ENCODE measurements at places on chromosomes 13 and 19.

DNA sequence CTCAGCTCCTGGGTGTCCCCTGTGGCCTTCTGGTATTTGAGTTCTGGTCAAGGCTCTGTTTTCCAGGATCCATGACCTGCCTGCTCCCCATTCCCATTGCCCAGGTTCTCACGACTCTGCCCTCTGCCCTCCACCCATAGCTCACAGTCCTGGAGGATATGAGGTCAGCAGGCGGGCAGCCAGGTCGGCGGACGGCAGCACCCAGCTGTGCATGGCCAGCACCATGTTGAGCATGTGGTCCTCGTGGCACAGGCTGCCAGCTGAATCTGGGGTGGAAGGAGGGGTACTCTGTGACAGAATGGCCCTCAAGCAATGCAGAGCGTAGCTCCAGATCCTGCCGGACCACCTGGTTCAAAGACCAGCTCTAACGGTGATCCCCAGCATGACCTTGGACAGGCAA, 5.1 kb downstream of the RASGRP4 start:
- no peak for DNase-seq

GRCh38 chr13:108662528-108662927, 33.1 kb downstream of the MYO16 start:
- DNase-seq = no peak

- DNase-seq = no peak
These were observed 22.2 kb downstream of the DCLK1 start for GRCh38 chr13:36108954-36109353.

DNA sequence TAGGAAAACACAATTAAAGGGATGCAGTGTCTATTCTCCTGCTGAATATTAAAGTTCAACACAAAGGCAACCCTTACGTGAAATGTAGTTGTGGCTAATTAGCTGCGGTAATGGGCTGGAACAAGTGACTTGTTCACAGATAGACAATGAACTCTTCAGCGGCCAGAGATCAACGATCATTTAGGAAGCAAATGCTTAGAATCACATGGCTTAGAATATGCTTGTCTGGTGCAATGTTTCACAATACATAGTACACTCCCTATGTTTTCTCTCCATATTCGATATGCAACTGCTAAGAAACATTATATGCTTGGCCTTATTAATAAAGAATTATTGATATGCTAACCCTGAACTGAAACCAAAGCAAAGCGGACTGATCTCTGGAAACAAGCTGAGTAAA, 25.7 kb upstream of the MTUS2 start:
- DNase-seq = no peak

GRCh38 chr13:99307247-99307646, at the start of gene GPR183:
Gene GPR183, minus strand, starts transcription at chr13:99307399. Its CDS starts 11,254 bp downstream, at chr13:99296145.
- peak; percentile 18 for DNase-seq

- DNase-seq = no peak
These were observed 40.9 kb downstream of the GJA3 start for GRCh38 chr13:20119960-20120359.

- DNase-seq = no peak
These were observed 13.3 kb upstream of the ZNF681 start for GRCh38 chr19:23771761-23772674.

DNA sequence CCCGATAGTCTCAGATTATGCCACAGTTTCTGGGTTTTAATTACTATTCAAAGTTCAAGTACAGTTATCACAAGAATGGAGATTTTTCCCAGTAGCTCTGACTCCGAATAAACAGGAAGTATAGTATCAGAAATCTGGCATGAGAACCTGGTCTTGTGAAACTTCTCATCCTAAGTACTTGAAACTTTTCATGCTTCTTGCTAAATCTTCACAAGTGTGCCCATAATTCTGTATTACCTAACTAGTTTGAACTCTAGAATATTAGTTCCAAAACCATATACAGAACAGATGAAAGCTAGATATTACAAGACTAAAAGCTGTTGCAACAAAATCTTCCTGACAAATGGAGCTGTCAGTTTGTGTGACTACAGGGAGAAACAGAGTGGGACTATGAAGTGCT, 70.5 kb upstream of the CSNK1A1L start:
- peak; percentile 95 for DNase-seq

DNA sequence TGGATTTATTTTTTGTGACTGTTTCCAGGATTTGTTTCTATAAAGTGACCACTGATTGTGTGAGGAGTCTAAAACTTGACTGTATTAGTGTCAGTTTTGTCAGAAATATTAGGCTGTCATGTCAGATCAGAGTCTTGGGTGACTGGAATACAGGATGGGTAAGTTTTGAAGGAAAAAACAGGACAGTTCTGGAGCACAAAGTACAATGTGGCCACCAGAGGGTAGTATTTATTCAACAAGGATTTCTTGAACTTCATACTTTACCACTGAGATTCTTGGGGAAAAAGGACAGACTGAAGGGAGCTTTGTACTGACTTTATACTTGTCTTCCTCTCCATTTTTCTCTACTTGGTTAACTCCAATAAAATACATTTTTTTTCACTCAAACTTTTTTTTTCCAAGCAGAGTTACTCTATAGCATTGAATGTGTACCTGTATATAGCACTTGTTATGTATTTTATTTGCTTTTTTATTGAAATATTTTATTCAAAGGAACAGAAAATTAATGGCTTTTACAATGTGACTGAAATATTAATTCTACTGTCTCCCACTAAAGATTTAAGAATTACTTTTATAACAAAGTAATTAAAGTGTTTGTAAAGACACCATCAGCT, 51.1 kb downstream of the LMO7 start:
- DNase-seq = peak; percentile 72

- DNase-seq = no peak
These were observed 7.0 kb downstream of the HRC start for GRCh38 chr19:49148044-49148682.

DNA sequence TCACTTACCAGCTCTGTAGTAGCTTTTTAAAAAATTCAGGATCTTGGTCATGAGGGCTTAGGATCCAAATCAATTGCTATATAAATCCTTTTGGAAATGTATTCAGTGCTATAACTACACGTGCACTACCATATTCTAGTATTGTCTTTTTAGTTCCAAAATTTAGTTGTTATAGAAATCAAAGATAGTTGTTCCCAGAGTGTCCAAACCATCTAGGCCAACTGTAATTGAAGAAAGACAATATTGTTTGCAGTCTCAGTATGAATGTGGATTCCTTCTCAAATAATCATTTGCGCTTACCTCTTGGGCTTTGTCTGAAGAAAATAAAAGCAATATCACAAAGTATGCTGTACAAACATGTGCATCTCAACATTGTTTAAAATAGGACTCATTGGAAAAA, 184.1 kb upstream of the EDNRB start:
- no peak for DNase-seq

DNA sequence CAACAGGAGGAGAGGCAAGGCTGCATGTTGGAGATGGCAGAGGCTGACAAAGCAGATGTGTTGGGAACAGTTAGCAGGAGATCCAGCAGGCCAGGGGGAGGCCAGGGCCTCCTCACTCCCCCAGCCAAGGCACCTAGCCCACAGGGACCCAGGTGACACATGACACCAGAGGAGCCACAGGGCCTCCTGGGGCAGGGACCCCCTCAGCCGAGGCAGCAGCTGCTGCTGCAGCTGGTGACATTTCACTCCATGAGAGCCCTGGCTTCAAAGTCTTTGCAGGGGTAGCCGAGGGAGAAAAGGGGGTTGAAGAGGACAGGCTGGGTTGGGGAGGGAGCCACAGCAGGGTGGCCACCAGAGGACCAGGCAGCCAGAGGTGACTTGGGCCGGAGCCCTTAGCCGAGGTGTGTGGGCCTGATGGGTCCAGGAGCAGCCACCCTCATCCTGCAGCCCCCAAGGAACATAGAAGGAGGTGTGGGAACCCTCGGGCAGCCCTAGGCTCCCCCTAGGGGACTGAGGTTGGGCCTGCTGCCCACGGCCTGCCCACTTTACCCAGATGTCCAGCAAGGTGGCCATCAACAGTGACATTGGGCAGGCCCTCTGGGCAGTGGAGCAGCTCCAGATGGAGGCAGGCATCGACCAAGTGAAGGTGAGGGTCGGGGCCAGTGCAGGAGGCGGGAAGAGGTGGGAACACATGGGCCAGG, at the start of gene GNG14:
GNG14 (plus strand) TSS at position 503 of the 701 bp plus-strand sequence; CDS start at position 554, 51 bp downstream.
- no peak for DNase-seq

- DNase-seq = no peak
These were observed 16.9 kb downstream of the UBAC2 start for GRCh38 chr13:99217461-99218110.

DNA sequence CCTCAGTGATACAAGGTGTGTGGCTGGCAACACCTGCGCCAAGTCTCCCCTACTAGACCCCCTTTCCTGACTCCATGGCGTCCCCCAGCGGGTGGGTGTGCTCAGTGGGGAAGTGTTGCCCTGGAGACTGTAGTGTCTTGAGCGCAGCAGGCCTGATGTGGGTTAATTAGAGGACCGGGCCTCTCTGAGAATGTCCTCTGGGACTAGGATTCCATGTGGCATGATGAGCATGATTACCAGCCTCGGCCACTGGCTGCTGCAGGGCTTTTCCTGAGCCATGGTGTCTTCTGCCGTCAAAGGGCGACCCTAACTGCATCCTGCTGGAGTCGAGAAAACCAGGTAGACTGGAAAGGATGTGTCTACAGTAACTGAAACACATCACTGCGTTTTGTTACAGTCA, 28.1 kb downstream of the MICOS13 start:
- no peak for DNase-seq

- no peak for DNase-seq
These were observed 27.5 kb upstream of the ISYNA1 start for GRCh38 chr19:18465214-18465963.

DNA sequence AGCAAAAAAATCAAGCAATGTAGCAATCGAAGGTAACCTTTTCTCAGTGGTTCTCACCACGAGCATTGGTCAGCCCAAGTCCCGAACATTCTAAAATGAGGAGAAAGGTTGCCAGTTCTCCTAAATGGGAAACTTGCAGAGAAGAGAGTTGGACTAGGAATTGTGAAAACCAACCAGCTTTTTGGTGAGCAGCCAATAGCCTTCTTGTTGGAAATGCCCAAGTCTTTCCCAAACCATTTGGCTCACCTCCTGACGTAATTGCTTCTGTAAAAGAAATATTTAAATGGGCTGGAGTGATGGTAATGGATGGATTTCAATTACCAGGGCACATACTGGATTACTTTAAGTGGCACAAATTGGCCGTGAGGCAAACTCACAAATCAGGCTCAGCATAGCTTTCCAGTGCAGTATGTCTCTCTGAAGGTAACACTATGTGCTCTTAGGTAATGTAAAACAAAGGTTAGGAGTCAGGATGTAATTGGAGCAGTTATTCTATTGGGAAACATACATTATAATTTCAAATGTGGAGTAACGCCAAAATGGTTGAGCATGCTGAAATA, 423.2 kb downstream of the KLF5 start:
- no peak for DNase-seq

- peak; percentile 27 for DNase-seq
These were observed 774.1 kb downstream of the LIG4 start for GRCh38 chr13:107441279-107441678.

GRCh38 chr19:633786-634639, 676 bp upstream of the POLRMT start:
- no peak for DNase-seq

GRCh38 chr19:831407-832369, 4.1 kb downstream of the AZU1 start:
- no peak for DNase-seq

DNA sequence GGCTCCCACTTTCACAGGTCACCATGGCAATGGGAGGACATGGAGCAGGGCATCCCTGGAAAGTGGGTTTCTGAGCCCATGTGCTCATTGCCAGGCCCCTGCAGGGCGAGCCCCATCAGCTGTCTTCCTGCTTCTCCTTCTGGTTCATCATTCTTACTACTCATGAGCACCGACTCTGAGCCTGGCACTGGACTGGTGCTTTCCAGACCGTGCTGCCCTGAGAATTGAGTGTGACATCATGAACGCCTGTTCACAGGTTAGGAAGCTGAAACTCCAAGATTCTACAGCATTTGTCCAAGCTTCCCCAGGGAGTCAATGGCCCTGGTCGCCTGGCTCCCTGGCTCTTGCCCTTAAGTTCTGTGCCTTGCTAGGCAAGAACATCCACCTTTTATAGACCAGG, 210.4 kb upstream of the ZNF536 start:
- no peak for DNase-seq

GRCh38 chr19:5801796-5802619, 2.9 kb upstream of the NRTN start:
- DNase-seq = peak; percentile 43

DNA sequence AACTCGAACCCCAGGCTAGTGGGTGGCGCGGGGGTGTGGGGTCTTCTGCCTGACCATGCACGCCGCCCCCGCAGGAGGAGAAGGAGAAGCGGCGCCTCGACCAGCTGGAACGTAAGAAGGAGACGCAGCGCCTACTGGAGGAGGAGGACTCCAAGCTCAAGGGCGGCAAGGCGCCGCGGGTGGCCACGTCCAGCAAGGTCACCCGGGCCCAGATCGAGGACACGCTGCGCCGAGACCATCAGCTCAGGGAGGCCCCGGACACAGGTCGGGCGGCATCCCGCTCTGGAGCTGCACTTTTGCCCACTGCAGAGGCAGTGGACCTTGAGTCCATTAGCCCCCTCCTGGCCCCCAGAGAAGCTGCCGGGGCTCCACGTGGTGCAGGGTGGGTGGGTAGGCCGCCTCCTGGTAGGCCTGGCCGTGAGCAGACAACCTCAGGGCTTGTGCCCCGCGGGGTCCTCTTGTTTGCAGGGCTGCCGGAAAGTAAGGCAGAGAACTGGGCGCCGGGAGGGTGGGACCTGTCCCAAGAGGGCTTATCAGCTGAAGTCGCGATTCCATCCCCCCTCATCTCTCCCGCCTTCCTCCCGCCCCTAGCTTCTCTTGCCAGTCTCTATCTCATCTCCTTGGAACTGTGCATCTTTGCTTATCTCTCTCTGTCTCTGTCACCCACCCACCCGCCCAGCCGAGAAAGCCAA, 9.9 kb downstream of the CCDC124 start:
- no peak for DNase-seq

DNA sequence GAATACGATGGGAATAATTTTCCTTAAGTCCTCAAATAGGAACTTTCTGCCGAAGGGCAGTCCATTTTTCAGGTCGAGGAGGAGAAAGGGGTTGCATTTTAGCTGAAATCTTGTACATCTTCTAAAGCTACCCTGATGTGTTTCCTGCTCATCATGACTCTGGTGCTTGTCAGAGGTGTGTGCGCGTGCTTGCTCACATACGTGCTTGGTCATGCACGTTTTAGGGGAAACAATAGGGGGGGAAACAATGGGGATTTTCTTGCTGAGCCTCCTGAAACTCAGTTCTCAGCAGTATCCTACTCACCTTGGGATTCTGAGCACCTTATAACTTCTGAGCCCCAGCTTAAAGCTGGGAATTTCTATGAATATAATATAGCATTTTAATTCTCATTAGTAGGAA, 44.7 kb downstream of the TM9SF2 start:
- no peak for DNase-seq

DNA sequence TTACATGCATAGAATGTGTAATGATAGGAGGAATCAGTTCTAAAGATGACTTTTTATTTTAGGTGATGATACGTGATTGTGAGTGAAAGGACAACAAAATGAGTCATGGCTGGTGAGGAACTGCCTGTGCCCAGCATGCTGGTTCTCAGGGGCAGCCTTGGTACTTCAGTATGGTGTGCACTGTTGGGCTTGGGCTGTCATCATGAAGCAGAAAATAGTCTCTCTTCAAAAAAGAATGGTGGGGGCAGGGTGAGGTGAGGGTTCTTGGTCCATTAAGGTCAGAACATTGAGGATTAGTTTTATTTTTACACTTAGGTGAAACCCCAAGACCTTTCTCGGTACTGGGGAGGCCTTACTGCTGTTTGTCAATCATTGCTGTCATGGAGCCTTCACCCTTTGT, 309.5 kb downstream of the MTUS2 start:
- DNase-seq = no peak

- no peak for DNase-seq
These were observed 329.6 kb downstream of the EFNB2 start for GRCh38 chr13:106205871-106206270.

- peak; percentile 67 for DNase-seq
These were observed 2.7 kb upstream of the SNAPC2 start for GRCh38 chr19:7917267-7918061.
